ENCODE measurements at places on chromosomes 2 and 18.

DNA sequence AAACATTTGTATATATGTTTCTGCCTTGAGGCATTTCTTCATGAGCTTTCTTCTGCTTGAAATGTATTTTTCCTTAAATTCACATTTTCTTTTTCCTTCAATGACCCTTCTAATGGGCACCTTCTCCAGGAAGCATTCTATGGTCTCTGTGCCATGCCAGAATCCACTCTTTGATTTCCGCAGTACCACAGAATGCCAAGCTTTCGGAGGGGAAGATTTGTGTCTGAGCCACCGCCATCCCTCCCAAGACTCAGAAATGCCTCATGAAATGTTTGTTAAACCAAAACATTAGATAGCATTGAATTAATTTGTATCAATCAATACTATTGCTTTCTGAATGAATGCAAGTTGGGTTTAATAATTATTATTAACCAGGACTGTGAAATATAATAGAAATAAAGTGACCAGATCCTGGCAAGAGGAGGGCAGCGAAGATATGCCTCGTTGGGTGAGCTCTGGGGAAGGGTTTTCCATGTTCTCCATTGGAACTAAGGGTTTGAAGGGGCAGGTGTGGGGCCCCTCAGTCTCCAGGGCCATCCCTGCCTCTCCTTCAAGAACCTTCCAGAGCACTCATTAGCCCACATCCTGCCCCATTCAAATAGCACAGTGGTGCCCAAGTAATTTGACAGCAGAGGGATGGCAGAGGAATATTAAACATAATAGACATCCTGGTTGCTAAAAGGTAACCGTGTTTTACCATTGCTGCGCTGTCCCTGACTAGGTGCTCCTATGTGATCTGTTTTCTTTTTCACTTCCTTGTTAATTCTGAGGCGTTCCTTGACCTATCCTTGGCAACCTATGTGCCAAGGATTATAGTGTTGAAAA lies 189.6 kb downstream of the MYCN start:
- DNase-seq: no peak

GRCh38 chr2:31270822-31271231 lies 36.9 kb downstream of the EHD3 start:
- DNase-seq: no peak

- DNase-seq: no peak
These were observed 25.2 kb downstream of the PDIA6 start for GRCh38 chr2:10787176-10787968.

DNA sequence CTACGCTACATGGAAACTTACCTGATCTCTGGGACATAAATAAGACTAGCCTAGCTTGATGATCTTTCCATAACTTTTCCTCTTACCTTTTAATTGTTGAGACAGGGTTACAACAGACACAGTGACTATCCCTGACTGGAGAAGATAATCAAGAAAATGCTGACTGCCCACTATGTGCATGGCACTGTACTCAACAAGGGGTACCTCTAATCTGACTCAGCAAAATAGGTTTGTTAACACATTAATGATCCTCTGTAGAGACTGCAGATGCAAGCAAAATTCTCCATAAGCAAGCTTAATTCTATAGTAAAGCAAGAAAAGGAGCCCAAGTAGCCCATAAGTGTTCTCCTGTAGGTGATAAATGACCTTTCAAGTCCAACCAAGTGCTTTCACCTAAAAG lies 25.5 kb downstream of the ACVR1C start:
- DNase-seq: no peak

- DNase-seq: no peak
These were observed 33.7 kb downstream of the SPAG16 start for GRCh38 chr2:213317929-213318328.
